SK-MEL-5 (cell line): ENCODE measurements at places on chromosomes 6 and 20. TPM values are rescaled to one million over a fixed set of nuclear protein-coding genes. Genes with fewer than 3 reads are reported as not detected.

DNA sequence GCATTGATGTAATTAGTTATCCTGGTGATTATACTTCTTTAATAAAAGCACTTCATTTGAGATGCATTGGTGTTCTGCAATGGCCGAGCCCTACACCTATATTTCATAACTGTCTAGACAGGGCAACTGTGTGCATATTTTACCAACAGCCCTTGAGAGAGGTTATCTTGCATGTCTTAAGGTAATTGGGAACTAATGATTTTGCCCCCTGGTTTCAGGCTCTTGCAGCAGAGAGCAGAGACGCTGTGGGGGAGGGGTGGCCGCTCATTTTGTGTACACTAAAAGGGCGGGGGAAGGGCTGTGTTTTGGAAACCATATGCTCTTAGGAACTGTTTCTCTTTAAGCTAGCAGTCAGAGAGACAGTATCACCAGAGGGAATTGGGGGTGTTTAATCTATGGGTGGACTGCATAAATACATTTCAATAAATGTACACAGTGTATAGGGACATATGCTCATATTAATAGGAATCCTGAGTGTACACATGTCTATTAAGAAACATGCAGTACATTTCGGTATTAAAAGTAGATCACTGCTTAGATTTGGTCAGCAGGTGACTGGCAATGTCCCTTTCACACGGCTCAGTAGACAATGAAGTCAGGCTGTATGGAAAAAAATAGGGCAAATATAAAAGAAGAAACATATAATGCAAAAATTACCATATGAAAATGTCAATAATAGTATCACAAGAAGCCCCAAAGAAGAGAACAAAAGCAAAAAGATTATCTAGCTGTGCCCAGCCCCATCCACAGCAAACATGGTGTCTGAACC lies 402.9 kb upstream of the CITED2 start:
- no peak for DNase-seq

- DNase-seq = no peak
Observed at GRCh38 chr20:38947931-38948362, 14.2 kb upstream of the DHX35 start.

DNA sequence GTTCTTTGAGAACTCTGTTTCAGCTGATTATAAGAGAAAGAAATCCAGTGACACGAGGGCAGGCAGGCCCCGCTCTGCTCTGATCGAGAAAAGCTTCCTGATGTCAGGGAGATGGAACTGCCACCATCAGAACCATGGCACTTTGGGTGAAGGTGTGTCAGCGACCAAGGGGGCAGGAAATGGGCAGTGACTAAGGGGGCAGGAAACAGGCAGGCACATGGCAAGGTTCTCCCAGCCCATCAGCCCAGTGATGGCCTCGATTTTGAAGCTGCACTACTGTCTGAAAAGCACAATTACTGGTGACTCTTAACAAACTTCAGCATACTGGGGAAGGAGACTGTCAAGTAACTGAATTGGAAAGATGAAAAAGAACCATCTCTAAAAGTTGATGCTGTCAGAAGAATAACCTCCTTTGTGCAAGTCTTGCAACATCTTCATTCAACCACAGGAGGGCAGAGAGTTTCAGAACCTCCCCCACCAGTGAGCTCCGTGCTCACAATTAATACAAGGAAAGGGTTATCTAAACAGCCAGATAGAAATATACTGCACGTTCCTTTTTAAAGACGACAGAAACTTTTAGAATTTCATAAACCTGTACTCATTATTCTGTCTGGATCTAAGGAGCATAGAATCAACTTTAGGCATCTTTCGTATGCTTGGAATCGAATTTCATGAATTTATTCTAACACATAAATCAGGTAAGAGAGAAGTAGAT lies 39.1 kb downstream of the TMX4 start:
- peak; percentile 87 for DNase-seq

- DNase-seq = no peak
Observed at GRCh38 chr20:38136421-38137245, 28.4 kb downstream of the TGM2 start.

- no peak for DNase-seq
Observed at GRCh38 chr20:45944151-45944964, 9.9 kb downstream of the PCIF1 start.

DNA sequence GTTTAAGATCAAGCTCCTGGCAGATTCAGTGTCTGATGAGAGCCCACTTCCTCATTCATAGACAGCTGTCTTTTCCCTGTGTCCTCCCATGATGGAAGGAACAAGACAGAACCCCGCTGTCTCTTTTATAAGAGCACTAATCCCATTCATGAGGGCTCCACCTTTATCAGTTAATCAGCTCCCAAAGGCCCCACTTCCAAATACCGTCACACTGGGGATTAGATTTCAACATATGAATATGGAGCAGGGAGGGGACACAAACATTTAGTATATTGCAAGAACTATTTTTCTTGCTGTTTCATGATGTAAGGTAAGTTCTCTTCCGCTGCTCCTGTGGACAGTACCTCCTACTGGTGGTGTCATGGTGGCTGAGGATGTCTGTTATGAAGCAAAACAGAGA lies 158.3 kb upstream of the IRAK1BP1 start:
- DNase-seq = no peak

- DNase-seq = no peak
Observed at GRCh38 chr6:90368001-90368400, 71.4 kb upstream of the BACH2 start.

- DNase-seq = no peak
Observed at GRCh38 chr6:11368760-11369159, 136.3 kb upstream of the NEDD9 start.

GRCh38 chr20:3586093-3586492 lies 77.1 kb downstream of the GFRA4 start:
- no peak for DNase-seq

DNA sequence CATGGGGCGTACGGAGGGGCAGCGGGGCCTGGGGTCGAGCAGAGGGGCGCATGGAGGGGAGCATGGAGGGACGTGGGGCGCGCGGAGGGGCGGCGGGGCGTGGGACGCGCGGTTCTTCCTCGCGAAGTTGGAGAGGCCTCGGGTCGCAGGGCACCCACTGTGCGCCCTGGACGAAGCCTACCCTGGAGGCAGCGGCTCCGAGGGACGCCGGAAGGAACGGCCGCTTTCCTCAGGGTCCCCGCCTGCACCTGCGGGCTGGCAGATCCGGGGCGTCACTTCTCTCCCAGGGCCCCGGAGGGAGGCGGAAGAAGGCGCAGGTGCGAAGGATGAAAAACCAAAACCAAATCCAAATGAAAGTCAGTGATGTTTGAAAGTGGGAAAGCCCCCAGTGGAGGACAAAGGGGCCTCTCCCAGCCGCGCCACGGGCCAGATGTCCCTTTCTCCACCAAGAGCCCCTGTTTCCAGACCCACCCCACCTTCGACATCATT lies 142.1 kb upstream of the PDE10A start:
- DNase-seq = no peak

DNA sequence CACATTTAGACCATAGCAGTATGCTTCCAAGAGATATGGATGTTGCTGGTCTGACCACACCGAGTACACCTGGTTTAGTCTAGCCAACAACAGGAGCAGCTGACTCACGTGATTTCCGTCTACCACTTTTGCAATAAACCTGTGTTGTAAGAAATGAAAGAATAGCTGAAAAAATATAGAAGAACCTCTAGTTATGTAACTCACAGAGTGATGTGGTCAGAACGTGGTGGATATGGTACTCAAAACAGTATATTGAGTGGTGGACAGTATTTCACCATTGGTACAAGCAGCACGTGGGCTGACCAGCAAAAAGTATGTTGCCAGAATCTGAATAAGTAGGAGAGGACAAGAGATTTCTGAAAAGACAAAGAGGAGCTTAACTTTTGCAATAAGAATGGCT lies 226.9 kb downstream of the TBC1D7 start:
- DNase-seq = no peak

GRCh38 chr6:130396722-130397121 lies 30.9 kb downstream of the TMEM200A start:
- no peak for DNase-seq

- no peak for DNase-seq
Observed at GRCh38 chr6:142406131-142406530, 104.3 kb downstream of the ADGRG6 start.

GRCh38 chr20:62728781-62729300 lies 20.2 kb downstream of the NTSR1 start:
- no peak for DNase-seq

GRCh38 chr6:139436200-139436956 lies 61.9 kb upstream of the CITED2 start:
- DNase-seq = peak; percentile 19

GRCh38 chr20:46221256-46221833 lies 87.0 kb downstream of the CDH22 start:
- no peak for DNase-seq

GRCh38 chr6:106114492-106114891 lies 28.4 kb downstream of the PRDM1 start:
- DNase-seq = no peak

GRCh38 chr6:1013656-1014430 lies 298.1 kb upstream of the FOXQ1 start:
- no peak for DNase-seq

DNA sequence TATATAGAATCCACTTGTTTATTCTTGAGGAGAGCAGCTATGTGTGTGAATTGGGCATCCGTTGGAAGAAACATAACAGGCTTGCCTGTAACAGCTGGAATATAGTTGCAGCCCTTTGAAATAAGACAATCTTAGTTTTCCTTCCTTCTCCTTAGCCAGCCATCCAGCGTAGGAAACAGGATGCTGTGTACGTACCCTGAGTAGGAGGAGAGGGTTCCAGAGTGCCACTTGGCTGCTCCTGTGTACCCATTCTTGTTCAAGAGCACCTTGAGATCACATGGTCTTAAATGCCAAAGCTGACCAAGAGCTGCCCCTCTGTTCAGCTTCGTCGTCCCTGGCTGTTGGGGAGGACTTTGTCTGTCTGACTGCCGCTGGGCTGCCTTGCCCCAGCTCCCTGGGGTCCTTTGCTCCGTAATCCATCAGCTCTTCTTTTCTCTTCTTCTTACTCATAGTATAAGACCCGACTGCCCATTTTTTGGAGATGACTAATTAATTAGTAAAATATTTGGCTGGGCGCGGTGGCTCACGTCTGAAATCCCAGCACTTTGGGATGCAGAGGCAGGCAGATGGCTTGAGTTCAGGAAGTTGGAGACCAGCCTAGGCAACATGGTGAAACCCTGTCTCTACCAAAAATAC lies 49.0 kb downstream of the RREB1 start:
- DNase-seq = no peak

- no peak for DNase-seq
Observed at GRCh38 chr6:126826166-126826714, 292.2 kb upstream of the RSPO3 start.

- DNase-seq = no peak
Observed at GRCh38 chr20:43909720-43910119, 4.9 kb upstream of the TOX2 start.

- DNase-seq = no peak
Observed at GRCh38 chr6:92111386-92111785, 1308.0 kb downstream of the EPHA7 start.

- no peak for DNase-seq
Observed at GRCh38 chr20:38203337-38203980, 38.4 kb upstream of the TGM2 start.

DNA sequence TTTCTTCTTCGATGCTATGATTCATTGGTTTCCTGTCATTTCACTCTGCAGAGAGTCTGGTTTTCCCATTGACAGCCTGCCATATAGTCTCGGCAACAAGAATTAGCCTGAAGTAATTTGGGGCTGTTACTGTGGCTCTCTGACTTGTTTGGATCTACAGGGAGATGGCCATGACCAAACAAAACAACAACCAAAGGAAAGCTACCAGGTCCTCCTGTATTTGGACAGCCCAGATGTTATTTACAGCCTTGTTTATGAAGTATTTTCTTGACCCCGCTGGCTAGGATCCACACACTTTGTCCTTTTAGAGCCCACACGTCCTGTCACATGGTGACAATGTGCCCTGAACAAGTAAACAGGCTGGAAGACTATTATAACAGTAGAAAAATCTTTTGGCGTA lies 111.4 kb upstream of the PREP start:
- DNase-seq = no peak

GRCh38 chr6:31882344-31882743 lies 3.5 kb upstream of the SLC44A4 start:
- no peak for DNase-seq

GRCh38 chr6:148501178-148501590 lies 158.5 kb downstream of the SASH1 start:
- DNase-seq = peak; percentile 85

GRCh38 chr6:52984247-52984646 lies 10.8 kb downstream of the GSTA4 start:
- no peak for DNase-seq

The PRPH2 gene
- not detected in 2 replicates for total RNA-seq

The KIAA1755 gene
- total RNA-seq = not detected in 2 replicates

The RSPO3 gene
- not detected in 2 replicates for total RNA-seq

The LST1 gene
- total RNA-seq = not detected in 2 replicates

The TRIM10 gene
- not detected in 2 replicates for total RNA-seq

The LY6G5B gene
- 0.85 and 0.87 TPM in 2 replicates for total RNA-seq

The MAD2L1BP gene
- total RNA-seq = 161 and 166 TPM in 2 replicates

The SCUBE3 gene
- 0.50 and 0.80 TPM in 2 replicates for total RNA-seq

The SEMG1 gene
- not detected in 2 replicates for total RNA-seq

The PRELID3B gene
- 105 and 108 TPM in 2 replicates for total RNA-seq

The PBOV1 gene
- not detected in 2 replicates for total RNA-seq
